ENCODE measurements at places on chromosomes 5 and 9. TPM values are rescaled to one million over a fixed set of nuclear protein-coding genes. Genes with fewer than 3 reads are reported as not detected.

The TAS2R1 gene
- total RNA-seq: not detected

The PDZD2 gene
- total RNA-seq: 0.93 TPM

The SLC45A2 gene
- total RNA-seq: 0.46 TPM

The CYLC2 gene
- total RNA-seq: not detected

The SV2C gene
- total RNA-seq: under 0.01 TPM

The CXCL14 gene
- total RNA-seq: 3.7 TPM

The RNF183 gene
- not detected for total RNA-seq

The F12 gene
- 518 TPM for total RNA-seq

The WNT8A gene
- not detected for total RNA-seq

The POLR3G gene
- total RNA-seq: 2.3 TPM

The LTC4S gene
- 0.73 TPM for total RNA-seq

The CCDC180 gene
- 1.5 TPM for total RNA-seq

The SLC46A2 gene
- not detected for total RNA-seq

The BARHL1 gene
- not detected for total RNA-seq

The C5orf52 gene
- not detected for total RNA-seq

The SPINK5 gene
- total RNA-seq: not detected

The SPATA31C1 gene
- total RNA-seq: not detected

The CARTPT gene
- total RNA-seq: not detected

The RETREG1 gene
- total RNA-seq: 17.2 TPM

The IFNE gene
- not detected for total RNA-seq

The PTGS1 gene
- total RNA-seq: 2.5 TPM

The SLC6A19 gene
- total RNA-seq: 0.37 TPM

The GAS1 gene
- 3.2 TPM for total RNA-seq

The CD72 gene
- total RNA-seq: 2.7 TPM

The PCDHB7 gene
- total RNA-seq: 0.07 TPM

The NEUROG1 gene
- total RNA-seq: not detected

The ANKRD55 gene
- 0.89 TPM for total RNA-seq

The IDNK gene
- 10.6 TPM for total RNA-seq

The NMUR2 gene
- total RNA-seq: not detected

The FGFR4 gene
- total RNA-seq: 73.3 TPM

The SLC36A2 gene
- not detected for total RNA-seq

The AK8 gene
- not detected for total RNA-seq

The ADAMTS6 gene
- total RNA-seq: 0.56 TPM

The QRFP gene
- not detected for total RNA-seq

The RAPGEF6 gene
- 5.7 TPM for total RNA-seq

The PTGDS gene
- total RNA-seq: 7.2 TPM

The TMEM245 gene
- total RNA-seq: 34.7 TPM

The SLC6A7 gene
- not detected for total RNA-seq

The RORB gene
- total RNA-seq: 0.04 TPM

The GCNT4 gene
- total RNA-seq: 0.44 TPM

The IFNA13 gene
- total RNA-seq: not detected

All from right lobe of liver (tissue), 6 donors.